ENCODE measurements at places on chromosomes 1 and 21.

DNA sequence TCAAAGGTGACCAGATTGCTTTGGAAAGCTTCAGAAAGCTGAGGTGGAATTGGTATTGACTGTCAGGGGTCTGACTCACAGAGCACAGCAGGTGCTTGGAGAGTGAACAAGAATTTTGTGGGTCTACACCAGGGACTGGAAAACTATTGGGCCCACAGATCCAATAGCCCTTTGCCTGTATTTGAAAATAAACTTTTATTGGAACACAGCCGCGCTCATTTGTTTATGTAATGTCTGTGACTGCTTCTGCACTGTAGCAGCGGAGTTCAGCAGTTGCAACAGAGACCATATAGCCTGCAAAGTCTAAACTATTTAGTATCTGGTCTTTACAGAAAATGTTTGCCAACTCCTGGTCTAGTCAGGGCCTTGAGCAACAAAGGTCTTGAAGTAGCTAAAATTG lies 315.6 kb downstream of the NFIA start:
- no peak for DNase-seq

GRCh38 chr21:44375761-44376241 lies 22.4 kb downstream of the TRPM2 start:
- DNase-seq = no peak

GRCh38 chr1:84379138-84379916 lies 19.0 kb upstream of the DNASE2B start:
- DNase-seq = no peak

DNA sequence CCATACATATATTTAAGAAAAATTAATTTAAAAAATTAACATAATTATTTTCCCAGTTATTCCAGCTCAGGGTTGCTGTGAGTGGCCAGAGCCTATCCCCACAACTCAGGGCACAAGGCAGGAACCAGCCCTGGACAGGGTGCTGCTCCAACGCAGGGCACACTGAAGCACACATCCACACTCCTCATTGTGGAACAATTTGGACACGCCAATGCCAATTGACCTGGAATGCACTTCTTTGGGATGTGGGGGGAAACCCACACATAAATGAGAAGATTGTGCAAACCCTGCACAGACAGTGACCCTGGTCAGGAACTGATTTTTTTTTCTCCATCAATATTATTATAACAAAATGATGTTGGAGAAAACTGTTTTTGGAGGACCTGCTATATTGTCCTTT lies 23.4 kb downstream of the SAMSN1 start:
- DNase-seq = no peak

GRCh38 chr1:162660574-162660973 lies 28.3 kb downstream of the DDR2 start:
- DNase-seq = no peak

- no peak for DNase-seq
Observed at GRCh38 chr1:42392255-42392654, 11.7 kb downstream of the RIMKLA start.

GRCh38 chr1:8813016-8813763 lies 4.2 kb downstream of the RERE start:
- DNase-seq = no peak

DNA sequence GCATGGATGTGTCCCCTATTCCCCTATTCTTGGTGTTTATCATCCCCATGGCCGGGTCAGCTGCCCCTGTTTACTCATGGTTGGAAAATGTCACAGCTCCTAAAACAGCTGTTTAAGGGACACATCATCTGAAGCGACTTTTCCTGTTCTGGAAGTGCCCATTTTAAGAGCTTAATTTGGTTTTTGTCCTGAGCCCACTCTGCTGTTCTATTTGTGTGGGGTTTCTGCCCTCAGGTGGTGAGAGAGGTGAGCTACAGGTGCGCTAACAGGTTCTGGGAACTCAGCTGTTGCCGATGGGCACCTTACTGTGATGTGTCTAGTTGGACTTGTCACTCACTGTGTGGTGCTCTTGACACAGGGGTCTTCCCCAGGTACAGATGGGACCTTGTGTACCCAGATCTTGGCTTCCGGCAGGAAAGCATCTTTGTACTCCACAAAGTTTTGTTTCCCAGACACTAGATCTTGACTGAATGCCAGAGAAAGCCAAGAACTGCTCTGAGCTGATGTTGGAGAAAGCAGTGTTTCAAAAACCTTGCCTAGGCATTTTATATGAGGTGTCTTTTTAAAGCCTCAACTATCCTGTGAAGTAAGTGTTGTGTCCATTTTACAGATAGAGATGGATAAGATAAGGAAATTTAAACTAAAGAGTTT lies 59.0 kb upstream of the CD1D start:
- peak; percentile 23 for DNase-seq

DNA sequence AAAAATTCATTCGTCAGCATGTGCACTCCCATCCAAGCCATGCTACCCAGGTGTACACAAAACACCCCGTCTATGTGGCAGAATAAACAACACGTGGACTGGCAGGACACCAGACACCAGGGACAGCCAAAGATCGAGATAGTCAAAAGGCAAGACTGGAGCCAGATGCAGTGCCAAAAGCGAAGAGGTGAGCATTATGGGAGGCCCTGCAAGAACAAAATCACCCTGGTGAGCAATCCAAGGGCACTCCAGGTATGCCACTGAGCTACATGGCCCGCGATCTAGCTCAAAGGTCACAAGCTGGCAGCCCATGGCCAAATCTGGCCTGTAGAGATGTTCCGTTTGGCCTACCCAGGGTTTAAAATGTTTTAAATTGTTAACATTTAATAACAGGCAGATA lies 33.7 kb downstream of the PLPP3 start:
- DNase-seq = no peak

DNA sequence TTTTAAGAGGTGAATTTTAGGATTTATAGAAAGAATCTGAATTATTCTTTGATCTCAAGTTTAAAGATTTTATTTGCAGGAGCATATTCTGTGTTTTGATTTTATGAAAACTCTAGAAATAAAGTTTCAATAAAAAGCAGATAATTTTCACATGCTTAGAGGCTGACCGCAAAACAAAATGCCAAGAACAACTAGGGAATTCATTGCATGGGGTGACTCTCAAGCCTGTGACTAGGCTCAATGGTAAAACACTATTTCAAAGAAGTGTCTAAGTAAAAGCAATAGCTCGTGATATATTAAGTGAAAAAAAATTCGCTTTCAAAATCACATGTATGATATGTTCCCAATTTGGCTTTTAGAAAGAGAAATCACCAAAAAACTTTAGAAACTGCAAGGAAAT lies 49.6 kb downstream of the RPL5 start:
- no peak for DNase-seq

Data from stimulated activated CD4-positive, alpha-beta T cell treated with anti-CD3 and anti-CD28 coated beads, Interleukin-1b, Interleukin-23, amount 100 ng/mL, for 48 hours (primary cell).